M059J (cell line): ENCODE measurements at places on chromosomes 12 and 14. TPM values are rescaled to one million over a fixed set of nuclear protein-coding genes. Genes with fewer than 3 reads are reported as not detected.

The DLK1 gene
- not detected in 2 replicates for total RNA-seq

The SLC6A13 gene
- total RNA-seq = not detected in 2 replicates

The C1R gene
- total RNA-seq = 88.8 and 112 TPM in 2 replicates

The C14orf180 gene
- not detected in 2 replicates for total RNA-seq

The SLC38A2 gene
- total RNA-seq = 447 and 744 TPM in 2 replicates

The AVPR1A gene
- not detected in 2 replicates for total RNA-seq

The LRP1-AS gene
- not detected in 2 replicates for total RNA-seq

The CAPZA3 gene
- not detected in 2 replicates for total RNA-seq

The ZNF605 gene
- 2.0 and 6.4 TPM in 2 replicates for total RNA-seq

The TMEM179 gene
- total RNA-seq = 0.49 TPM in 1 of 2 replicates, not detected in the other

The KCNA5 gene
- total RNA-seq = not detected in 2 replicates

The TBX3 gene
- 50.3 and 90.4 TPM in 2 replicates for total RNA-seq

The KERA gene
- not detected in 2 replicates for total RNA-seq

The CCNT1 gene
- 17.0 and 33.2 TPM in 2 replicates for total RNA-seq

The LBHD2 gene
- not detected in 2 replicates for total RNA-seq

The BCL2L14 gene
- 0.05 and 6.7 TPM in 2 replicates for total RNA-seq

The SLC5A8 gene
- 0.05 TPM in 1 of 2 replicates, not detected in the other for total RNA-seq
